Activated CD8-positive, alpha-beta memory T cell treated with anti-CD3 and anti-CD28 coated beads, Interleukin-2, amount 10 ng/mL, durations not matched to agents 7 days and 5 days (primary cell): ENCODE measurements at places on chromosomes 3 and 15. TPM values are rescaled to one million over a fixed set of nuclear protein-coding genes. Genes with fewer than 3 reads are reported as not detected.

The RAB11A gene
- total RNA-seq, result 139 TPM

DNA sequence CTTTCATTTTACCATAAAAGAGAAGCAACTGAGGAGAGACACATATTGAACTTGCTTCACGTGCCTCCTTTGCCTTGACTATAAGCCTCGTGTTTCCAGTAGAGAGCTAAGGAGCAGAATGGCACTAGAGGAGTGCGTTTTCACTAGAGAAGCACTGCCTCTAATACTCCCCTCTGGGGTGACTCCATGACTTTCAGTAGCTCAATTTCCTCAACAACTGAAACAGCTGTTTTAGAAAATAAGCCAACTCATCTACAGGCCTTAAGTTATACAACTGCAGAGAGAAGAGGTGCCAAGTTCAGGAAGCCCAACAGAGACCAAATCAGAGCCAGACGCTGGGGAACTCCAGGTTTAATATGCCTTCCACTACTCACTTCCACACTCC is 1.9 kb downstream of the UBP1 start:
- H3K27me3 ChIP-seq, result no peaks in the 10 kb centered on the region
- H3K27ac ChIP-seq, result peak overlapping the region; percentile 96
- peak overlapping the region; percentile 95 for H3K4me3 ChIP-seq
- DNase-seq, result no peak
- peaks cover 6% of the 10 kb centered on the region for H3K36me3 ChIP-seq

- H3K4me1 ChIP-seq, result no peaks in the 10 kb centered on the region
- no peak overlapping the region for H3K27ac ChIP-seq
- DNase-seq, result no peak
- H3K36me3 ChIP-seq, result no peaks in the 10 kb centered on the region
- no peak overlapping the region for H3K4me3 ChIP-seq
Observed at GRCh38 chr15:100159436-100159835, 182.3 kb downstream of the ADAMTS17 start.

GRCh38 chr3:158471639-158472294 is 99.2 kb upstream of the MLF1 start:
- H3K27ac ChIP-seq, result no peak overlapping the region
- no peaks in the 10 kb centered on the region for H3K36me3 ChIP-seq
- H3K27me3 ChIP-seq, result no peaks in the 10 kb centered on the region
- H3K4me1 ChIP-seq, result no peaks in the 10 kb centered on the region
